ENCODE measurements at places on chromosomes 4 and X.

GRCh38 chrX:45186643-45187026, 14.0 kb downstream of the DIPK2B start:
- no peak for DNase-seq

GRCh38 chr4:80726471-80726870, 304.0 kb upstream of the BMP3 start:
- DNase-seq = no peak

- no peak for DNase-seq
These were observed 53.6 kb downstream of the AWAT2 start for GRCh38 chrX:69996113-69996468.

DNA sequence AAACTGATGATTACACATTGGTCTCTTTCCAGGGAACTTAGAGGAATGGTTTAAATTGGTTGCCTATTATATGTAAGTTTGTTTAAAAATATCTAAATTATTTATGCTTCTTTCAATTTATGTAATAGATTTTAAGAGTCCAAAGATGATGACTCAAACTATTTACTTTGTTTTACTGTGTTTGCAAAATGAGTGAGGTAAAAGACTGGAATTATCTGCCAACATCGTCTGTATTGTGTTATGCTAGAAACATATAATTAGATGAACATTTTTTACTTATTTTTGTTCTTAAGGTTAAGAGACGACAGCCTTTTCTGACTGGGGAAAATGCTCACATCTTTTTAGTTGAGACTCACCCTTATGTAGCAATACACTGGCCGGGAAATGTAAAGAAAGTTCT, 51.1 kb upstream of the SYTL5 start:
- no peak for DNase-seq

DNA sequence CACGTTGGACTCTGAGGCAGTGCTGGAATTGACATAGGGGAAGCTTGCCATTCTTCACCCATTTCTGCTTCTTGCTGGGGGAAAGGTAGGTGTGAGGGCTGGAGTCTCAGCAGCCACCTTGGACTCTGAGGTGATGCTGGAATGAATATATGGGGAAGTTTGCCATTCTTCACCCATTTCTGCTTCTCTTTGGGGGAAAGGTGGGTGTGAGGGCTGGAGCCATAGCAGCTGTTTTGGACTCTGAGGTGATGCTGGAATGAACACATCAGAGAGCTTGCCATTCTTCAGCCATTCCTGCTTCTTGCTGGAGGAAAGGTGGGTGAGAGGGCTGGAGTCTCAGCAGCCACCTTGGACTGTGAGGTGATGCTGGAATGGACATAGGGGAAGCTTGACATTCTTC, 115.1 kb downstream of the CRLF2 start:
- DNase-seq = no peak

- no peak for DNase-seq
These were observed 145.7 kb downstream of the RAPGEF2 start for GRCh38 chr4:159248384-159249178.

- no peak for DNase-seq
These were observed 394.2 kb downstream of the ANKRD50 start for GRCh38 chr4:124318292-124318691.

- no peak for DNase-seq
These were observed 197.2 kb upstream of the AR start for GRCh38 chrX:67346667-67347066.

GRCh38 chr4:149889991-149890390, 74.3 kb upstream of the IQCM start:
- no peak for DNase-seq

DNA sequence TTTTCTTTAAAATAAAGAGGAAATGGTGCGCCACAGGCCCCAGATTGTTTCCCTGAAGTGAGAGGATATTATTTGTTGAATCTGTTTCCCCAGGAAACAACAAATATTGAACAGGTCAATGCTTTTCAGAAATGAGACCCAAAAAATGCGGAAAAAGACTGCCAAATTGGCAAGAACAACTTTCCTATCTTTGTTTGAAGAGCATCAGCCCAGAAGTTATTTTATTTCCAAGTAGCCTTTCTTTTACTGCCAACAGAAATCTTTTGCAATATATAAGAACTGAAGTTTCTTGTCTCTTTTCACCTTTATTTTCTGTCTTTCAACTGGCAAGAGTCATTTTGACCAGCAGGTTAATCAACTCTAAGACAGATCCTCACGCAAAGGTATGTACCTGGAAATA, at the start of gene SMR3A:
TSS of gene SMR3A (plus strand) at position 301 of the 400 bp plus-strand sequence. CDS start 1,356 bp downstream, outside the sequence.
- DNase-seq = no peak

DNA sequence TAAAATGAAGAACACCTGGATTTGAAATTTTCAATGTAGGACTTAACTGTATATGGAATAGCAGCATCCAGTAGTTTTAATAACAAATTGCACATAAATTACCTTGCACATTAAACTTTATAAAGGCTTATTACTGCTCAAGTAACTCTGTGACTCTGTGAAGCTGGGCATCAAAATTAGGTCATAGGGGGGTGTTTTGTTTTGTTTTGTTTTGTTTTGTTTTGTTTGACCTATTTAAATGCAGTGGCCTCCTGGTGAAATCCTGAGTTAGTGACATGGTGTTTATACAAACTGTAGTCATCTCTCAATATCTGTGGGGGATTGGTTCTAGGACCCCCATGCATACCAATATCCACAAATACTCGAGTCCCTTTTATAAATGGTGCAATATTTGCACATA, 51.9 kb upstream of the ADAD1 start:
- DNase-seq = no peak

DNA sequence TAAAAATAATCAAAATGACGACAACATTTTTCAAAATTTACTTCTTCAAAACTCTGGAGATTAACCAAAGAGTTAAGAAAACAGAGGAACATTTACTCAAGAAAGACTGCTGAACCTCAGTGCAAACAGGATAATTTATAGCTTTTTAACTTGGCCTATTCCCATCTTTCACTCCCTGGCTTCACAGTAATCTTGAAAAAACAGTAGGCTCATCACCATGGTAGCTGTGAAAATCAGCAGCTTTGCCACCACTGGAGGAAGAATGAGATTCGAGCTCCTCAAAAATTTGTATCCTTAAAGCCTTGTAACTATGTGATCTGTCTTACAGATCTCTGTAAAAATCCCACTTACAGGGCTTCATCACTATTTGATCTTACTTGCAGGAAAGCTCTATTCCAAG, 447.7 kb upstream of the CTSO start:
- no peak for DNase-seq

DNA sequence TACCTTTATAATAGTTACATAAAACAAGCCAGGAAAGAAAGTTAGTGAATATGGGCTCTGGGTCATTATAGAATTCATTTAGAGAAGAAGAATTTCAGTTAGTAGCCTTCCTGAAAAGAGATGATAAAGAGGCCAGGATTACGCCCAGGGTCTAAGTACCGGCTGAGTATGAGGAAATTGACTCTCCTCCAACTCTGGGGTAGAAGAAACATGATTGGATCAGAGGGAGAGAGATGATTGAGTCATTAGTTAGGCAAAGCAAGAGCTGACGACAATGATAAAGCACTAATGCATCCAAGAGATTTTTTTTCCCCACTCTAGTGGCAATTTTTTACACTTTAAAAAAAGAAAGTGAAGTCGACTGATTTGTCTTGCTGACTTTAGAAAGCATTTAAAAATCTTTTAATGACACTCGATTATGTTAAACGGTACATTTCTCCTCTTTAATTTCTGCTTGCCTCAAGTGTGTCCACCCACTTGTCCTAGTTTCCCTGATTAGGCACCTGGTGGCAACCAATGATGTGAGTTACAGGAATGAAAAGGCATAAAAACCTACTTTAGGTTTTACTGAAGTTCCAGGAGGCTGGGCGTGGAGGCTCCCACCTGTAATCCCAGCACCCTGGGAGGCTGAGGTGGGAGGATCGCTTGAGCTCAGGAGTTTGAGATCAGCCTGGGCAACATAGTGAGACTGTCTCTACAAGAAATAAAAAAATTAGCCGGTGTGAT, 37.3 kb upstream of the IGFBP7 start:
- DNase-seq = no peak

GRCh38 chr4:184215709-184216328, 1.9 kb downstream of the ENPP6 start:
- DNase-seq = no peak

- DNase-seq = peak; percentile 80
These were observed at the start of gene HDX for GRCh38 chrX:84501798-84502628. Gene HDX, minus strand, starts transcription at chrX:84502453. Its CDS starts 27,056 bp downstream, at chrX:84475397.

GRCh38 chr4:111011458-111011857, 388.6 kb upstream of the PITX2 start:
- no peak for DNase-seq

DNA sequence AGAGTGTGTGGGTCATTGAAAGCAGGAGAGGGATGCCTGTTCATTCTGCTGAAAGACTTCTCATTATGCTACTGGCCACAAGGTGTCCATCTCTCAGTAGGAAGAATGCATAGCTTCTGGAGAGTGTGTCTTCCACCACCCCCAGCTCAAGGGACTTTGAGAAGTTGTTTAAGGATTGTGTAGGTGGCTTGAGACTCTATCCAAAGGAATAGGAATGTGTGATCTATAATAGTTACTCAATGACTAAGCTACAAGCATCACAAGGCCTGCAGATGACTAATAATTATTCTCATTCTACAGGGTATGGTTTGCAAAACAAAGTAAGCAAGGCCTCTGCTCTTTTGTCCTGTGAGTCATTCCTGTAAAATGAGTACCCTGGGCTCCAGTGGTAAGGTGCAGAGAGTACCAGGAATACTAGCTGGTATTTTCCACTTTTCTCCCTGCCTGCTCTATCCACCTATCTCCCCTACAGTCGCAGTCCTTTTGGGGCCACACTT, 279.8 kb upstream of the BOD1L1 start:
- no peak for DNase-seq

DNA sequence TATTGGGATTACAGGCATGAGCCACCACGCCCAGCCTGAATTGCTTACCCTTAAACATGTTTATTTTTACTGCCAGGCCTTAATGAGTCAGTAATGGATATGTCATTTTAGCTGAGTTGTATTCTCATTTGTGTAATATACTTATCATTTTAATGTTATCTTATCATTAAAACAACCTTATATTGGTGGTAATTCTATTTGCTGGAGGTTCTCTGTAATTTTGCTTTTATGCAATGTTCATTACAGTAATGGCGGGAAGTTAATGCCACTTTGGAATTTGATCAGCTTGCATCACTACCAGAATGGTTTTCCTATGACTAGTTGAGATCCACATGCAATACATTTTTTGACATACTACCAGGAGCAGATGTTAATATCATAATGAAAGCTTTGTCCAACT, 6.3 kb upstream of the PGAM4 start:
- no peak for DNase-seq

DNA sequence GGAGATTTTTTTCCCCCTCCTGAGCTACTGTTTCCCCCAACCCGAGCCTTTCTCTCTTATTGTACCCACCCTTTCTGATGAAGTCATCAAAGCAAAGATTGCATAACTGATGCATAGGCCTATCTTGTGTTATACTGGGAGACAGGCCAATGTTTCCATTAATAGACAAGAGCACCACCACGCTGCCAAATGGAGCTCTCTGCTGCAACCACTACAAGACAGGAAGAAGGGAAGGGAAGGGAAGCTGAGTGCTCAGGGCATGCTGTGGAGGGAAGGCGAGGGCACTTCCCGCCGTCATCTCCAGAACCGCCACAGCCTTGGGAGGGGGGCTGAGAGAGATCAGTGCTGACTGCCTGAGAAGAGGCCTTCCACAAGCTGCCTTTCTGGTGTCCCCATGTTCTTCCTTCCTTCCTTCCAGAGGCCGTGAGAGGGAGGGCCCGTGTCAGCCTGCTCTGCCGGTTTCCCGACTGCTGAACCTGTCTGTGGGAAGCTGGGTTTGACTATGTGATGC, 75.0 kb downstream of the MGST2 start:
- DNase-seq = no peak

GRCh38 chrX:115324194-115324593, 34.7 kb downstream of the LUZP4 start:
- no peak for DNase-seq

DNA sequence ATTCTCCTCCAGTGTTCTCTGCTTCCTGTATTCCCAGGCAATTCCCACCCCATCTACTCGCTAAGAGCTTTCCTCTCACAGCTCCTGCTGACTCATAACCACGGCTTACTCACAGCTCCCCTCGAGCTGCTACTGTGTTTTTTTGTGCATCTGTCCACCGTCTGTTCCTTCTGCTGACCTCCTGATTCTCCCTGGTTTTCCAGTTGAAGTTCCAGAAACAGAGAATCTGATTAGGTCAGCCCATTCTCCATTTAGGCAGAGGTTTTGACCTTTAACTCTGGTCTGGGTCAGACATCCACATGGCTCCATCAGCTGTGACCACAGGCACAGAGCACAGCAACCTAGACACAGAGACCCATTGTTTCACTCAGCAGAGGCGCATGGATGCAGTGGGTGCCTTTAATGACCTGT, 5.5 kb upstream of the SMIM20 start:
- DNase-seq = no peak

DNA sequence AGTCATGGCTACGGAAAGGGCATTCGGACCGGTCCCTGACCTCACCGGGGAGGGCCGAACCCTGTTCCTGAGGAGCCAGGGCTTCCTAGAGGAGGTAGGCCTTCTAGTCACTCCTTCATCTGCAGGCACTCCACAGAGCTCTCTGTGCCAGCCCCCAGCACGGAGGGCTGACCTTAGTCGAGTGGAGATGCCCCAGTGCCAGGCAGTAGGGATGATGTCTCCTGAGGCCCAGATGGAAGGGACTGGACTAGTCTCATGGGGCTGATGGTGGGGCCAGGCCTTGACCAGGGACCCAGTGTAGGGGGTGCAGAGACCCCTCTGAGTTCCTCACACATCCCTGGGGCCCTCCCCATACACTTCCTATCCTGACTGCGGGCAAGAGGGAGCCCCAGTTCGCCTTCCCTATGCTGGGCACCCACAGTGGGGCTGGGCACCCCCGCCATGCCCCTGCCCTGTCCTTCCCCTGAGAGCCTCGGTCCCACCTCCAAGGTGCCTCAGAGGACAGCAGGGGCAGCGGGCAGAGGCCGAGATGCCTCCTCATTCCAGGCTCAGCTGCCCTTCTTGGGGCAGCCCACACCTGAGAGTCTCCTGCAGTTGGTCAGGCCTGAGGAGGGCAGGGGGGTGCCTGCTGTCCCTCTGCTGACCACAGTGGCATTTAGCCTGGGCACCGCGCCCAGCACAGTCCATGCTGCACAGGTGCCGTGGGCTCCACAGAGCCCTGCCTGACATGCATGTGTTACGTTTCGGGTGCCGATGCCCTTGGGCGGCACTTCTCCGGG, 1.4 kb upstream of the MSANTD1 start:
- DNase-seq = no peak

GRCh38 chr4:176363072-176363471, 43.3 kb downstream of the SPCS3 start:
- DNase-seq = no peak

Measured in CD4-positive, alpha-beta T cell treated with Interferon alpha-2 for 1 hour (primary cell).